ENCODE measurements at places on chromosomes 1 and 21.

DNA sequence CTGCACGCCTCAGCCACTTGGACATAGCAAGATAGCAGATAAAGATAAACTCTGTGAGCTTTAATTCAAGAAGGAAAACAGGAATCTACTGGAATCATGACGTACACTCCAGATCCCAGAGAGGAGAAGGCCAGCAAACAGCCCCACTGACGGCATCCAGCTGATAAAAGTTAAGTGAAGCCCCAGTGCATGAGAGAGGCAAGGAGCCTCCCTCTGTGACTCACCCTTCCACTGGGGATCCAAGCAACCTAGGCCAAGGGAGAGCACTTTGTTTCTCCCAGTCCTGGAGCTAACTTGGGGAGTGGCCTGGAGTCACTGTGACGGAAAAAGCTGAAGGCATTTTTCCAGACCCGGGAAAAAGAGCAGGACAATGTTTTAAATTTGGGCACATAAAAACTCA lies 270.0 kb downstream of the AKT3 start:
- peak; percentile 53 for DNase-seq

GRCh38 chr1:223706077-223706973 lies 6.0 kb upstream of the CAPN2 start:
- peak; percentile 90 for DNase-seq

DNA sequence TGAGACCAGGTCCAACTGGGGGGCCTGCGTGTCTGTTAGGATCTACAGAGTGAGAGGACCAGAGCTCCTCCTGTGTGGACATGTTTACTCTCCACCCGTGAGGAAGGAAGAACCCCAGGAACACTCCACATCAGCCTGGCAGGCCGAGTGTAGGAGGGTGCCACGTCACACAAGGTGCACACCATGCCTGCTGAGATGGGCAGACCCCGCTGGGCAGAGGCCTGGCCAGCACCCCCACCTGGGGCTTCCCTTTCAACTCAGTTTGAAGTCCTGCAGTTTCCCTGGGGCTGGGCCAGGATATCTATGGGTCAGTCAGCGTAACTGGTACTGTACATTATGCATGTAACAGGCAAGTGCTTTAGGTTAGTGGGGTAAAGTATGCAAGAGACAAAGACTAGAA lies 30.1 kb upstream of the PCBP3 start:
- no peak for DNase-seq

- no peak for DNase-seq
Measured at GRCh38 chr1:16171314-16172151, 15.7 kb upstream of the EPHA2 start.

DNA sequence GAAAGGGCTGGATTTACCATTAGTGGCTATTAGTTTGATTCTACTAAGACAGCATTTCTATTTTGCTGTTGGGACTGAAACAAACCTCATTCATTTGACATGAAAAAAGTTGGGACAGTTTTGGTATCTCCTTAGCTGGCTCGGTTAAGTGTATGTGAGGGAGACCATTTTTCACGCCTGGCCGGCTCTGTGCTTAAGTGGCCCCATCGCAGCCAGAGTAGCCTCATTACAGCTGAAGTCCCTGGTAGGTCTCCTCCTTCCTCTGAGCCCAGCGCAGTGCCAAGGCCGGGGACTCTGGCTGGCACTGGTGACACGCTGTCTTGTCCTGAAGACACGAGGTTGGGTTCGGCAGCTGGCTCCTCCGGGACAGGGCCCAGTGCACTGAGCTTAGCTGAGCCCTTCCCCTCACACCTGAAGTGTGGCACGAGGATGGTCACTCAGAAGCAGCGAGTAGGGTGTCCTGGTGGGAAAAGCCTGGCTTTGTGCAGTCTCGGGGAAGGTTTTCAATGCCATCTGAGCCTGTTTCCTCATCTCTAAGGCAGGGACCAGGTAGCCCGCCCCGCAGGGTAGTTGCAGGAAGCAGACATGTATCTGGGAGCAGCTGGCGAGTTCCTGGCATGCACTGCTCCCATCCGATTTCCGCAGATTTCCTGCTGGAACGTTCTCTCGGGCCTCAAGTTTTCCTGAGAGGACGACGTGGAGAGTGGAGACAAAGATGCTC lies 196.5 kb downstream of the DYRK1A start:
- DNase-seq, result peak; percentile 19

- DNase-seq, result no peak
Measured at GRCh38 chr1:175768610-175769009, 25.2 kb upstream of the TNR start.

DNA sequence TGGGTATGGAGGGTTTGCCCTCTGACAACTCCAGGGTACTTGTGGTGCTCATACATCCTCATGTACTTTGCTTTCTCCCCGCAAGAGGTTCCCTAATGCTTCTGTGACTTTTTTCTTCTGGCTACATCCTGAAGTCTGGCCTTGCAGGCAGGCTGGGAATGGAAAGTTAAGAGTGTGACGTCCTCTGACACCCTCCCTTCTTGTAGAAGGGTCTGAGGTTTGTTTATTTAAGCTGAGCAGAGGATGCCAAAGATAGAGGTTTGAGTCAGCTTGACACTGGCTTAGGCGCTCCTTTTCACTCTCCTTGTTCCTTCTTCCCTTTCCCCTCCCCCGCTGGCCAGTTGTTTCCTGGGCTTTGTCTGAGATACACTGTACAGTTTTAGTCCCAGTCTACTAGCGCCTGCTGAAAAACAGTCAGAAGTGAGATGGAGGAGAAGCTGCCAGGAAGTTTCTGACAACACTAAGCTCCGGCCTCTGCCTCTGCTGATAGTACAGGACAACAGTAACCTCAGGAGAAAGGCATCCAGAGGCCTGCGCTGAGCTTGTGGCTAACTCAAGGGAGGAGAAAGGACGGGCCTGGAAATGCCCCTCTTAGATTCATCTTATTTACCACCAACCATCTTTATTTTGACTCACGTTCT lies at the start of gene MACF1:
TSS of gene MACF1 (plus strand) at position 255 of the 641 bp plus-strand sequence. CDS start at position 583, 328 bp downstream.
- peak; percentile 97 for DNase-seq

DNA sequence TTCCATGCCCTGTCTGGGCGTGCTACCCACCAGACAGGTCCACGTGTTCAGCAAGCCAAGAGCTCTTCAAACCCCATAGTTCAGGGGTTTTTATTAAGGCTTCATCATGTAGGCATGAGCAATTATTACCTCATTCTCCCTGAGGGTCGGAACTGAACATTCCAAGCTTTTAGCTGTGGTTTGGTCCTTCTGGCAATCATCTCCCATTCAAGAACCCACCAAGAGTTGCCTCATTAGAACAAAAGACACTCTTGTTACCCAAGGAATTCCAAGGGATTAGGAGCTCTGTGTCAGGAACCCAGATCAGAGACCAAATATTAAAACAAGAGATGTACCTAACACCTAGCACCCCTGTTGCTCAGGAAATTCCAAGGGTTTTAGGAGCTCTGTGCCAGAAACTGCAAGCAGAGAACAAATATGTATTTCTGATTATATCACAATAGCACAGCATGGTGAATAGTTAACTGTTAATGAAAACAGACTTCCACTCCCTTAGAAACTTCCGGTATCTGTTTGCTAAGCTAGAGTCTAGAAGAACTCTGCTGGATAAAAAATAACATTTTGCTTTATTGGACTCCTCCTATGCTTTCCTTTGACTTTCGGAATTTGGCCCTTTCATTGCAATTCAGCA lies 201.2 kb upstream of the L1TD1 start:
- no peak for DNase-seq

- no peak for DNase-seq
Measured at GRCh38 chr21:42062236-42063022, 8.7 kb upstream of the UMODL1 start.
